ENCODE measurements at places on chromosomes 16 and 17.

GRCh38 chr16:86075488-86075785 lies 176.5 kb downstream of the IRF8 start:
- no peak for DNase-seq

DNA sequence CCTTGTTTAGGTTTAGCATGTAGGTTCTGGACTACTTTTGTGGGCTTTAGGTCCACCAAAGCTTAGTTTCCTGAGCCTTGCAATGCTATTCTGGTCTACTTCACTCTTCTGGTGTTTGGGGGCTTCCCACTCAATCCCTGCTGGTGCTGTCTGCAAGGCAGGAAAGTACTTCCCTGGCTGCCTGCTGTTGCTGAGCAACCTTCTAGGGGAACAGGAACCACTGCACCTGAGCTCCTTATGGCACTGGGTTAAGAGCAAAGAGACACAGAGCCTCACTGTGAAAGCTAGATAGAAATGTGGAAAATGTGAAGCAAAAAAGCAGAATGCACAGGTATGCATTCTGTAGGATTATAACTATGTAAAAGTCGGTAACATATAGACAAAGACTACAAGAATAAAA lies 17.0 kb downstream of the MPO start:
- no peak for DNase-seq

GRCh38 chr17:34412534-34412933 lies 49.5 kb upstream of the CCL1 start:
- DNase-seq, result no peak

DNA sequence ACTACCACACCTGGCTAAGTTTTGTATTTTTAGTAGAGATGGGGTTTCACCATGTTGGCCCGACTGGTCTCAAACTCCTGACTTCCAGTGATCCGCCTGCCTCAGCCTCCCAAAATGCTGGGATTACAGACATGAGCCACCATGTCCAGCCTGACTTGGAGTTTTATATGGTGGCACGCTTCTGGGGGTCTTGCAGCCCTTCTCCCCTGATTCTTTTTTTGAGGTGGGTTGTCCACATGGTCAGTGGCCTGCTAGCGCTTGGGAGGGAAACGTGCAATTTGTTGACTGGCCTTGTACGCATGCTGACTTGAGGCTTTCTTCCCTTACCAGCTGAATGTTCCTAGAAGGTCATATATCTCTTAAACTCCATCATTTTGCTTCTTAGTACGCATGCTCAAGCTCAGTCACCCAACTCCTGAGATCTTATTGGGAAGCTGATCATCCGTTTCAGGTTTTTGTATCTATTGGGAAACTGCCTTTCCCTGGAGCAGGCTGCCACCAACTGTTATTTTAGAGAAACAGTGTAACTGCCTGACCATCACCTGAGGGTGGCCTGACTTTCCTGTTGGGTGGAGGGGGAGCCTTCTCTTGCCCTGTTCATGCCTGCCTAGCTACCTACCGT lies 13.7 kb upstream of the LDHD start:
- DNase-seq, result no peak

DNA sequence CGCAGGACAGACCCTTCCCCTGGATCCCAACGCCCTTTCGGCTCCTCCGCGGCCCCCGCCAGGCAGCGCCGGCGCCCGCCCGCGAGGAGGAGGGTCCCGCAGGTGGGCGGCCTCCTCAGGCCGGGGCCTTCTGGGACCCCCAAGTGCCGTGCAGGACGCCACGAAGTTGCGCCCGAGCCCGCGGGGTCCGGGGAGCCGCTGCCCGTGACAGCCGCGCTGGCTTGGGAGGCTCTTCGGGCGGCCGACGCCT lies 504 bp downstream of the ERN1 start:
- no peak for DNase-seq

Data from suppressor macrophage treated with lipopolysaccharide for 1 hour (primary cell).